ENCODE measurements at places on chromosomes 7 and 10.

DNA sequence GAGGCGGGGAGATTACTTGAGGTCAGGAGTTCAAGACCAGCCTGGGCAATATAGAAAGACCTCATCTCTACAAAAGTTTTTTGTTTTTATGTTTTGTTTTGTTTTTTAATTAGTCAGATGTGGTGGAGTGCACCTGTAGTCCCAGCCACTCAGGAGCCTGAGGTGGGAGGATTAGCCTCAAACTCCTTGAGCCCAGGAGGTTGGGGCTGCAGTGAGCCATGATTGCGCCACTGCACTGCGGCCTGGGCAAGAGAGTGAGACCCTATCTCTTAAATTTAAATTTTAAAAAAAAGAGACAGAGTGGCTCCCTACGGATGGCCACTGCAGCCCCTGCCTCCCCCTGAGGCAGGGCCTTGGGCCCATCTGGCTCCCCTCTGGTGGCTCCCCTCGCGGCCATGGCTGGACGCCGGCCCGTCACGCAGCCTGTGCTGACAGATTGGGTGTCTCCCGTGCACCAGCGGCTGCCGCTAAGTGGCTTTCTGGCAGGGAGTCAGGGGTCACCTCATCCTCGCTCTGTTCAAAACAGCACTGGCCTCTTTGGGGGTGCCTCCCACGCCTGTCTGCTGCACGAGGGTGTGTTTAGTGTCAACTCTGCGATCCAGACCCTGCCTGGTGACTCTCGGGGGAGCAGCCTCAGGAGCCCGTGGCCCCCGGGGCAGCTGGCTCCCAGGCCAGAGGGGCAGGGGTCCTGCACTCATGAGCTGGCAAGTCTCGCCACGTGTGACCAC, 44.4 kb upstream of the ELN start:
- DNase-seq: no peak

GRCh38 chr10:110818311-110819256, 53.1 kb upstream of the PDCD4 start:
- DNase-seq: no peak

- peak; percentile 49 for DNase-seq
These were observed 130.8 kb downstream of the SORBS1 start for GRCh38 chr10:95430231-95430951.

DNA sequence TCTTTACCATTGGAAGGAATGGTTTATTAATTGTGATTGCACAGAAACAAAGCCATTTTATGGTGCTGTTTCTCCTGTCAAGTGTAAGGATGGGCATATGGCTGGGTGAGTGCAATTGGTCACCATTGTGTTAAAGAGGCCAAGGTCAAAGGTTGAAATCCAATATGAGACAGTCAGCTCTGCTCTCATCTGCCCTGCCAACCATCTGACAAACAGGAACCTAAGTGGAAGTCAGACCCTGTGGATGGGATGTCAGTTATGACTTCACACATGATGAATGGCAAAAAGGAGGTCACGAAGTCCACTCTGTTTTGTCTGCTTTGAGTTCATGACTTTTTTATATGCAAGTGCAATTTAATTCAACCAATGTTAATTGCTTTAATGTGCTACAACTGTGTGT, 172.7 kb upstream of the TMEM229A start:
- DNase-seq: no peak

- peak; percentile 28 for DNase-seq
These were observed 67.9 kb downstream of the CACNA2D1 start for GRCh38 chr7:82375713-82376112.

- DNase-seq: no peak
These were observed 133.5 kb downstream of the TSPAN12 start for GRCh38 chr7:120724448-120724847.

DNA sequence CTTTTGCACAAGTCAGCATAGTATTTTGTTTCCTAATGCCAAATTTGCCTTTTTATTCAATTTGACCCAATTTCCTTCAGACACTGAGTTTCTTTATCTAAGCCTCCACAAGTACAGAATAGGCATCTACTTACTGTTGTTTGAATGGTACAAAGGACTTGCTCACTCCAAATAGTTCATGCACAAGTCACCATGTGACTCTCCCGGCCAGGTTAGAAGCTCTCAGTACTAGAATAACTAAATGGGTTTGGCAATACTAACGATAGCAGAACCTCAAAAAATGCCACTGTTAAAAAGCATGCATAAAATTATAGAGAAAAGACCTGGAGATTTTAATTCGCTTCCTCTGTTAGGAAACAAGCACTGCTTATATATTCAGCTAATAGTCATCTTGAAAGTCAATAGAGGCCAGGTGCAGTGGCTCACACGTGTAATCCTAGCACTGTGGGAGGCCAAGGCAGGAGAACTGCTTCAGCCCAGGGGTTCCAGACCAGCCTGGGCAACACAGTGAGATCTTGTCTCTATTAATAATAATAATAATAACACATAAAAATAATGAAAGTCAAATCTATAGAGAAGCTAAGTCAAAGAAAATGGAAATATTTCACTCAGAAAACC, 335.8 kb upstream of the MBL2 start:
- no peak for DNase-seq

GRCh38 chr7:65839846-65840245, 33.0 kb upstream of the VKORC1L1 start:
- no peak for DNase-seq

- DNase-seq: no peak
These were observed 36.7 kb downstream of the GBX1 start for GRCh38 chr7:151130741-151131157.

- DNase-seq: no peak
These were observed 442.0 kb upstream of the ANKRD30A start for GRCh38 chr10:36683421-36683820.

GRCh38 chr10:25641595-25641994, 292.4 kb upstream of the MYO3A start:
- no peak for DNase-seq

- no peak for DNase-seq
These were observed 2.5 kb downstream of the TCF7L2 start for GRCh38 chr10:112952282-112953173.

GRCh38 chr10:60388116-60388625, 1.5 kb downstream of the ANK3 start:
- no peak for DNase-seq

GRCh38 chr10:6145166-6145987, 56.5 kb downstream of the RBM17 start:
- DNase-seq: no peak

- no peak for DNase-seq
These were observed 125.9 kb downstream of the TRRAP start for GRCh38 chr7:99004216-99004615.

GRCh38 chr10:75858339-75858738, 426.9 kb downstream of the LRMDA start:
- DNase-seq: no peak

- DNase-seq: peak; percentile 80
These were observed 261.4 kb downstream of the MTERF1 start for GRCh38 chr7:91618776-91619765.

GRCh38 chr10:19791032-19791431, 25.2 kb upstream of the PLXDC2 start:
- no peak for DNase-seq

- DNase-seq: no peak
These were observed 376.1 kb upstream of the MTPN start for GRCh38 chr7:136353287-136353686.

- no peak for DNase-seq
These were observed 201.7 kb downstream of the RAMP3 start for GRCh38 chr7:45359250-45359649.

DNA sequence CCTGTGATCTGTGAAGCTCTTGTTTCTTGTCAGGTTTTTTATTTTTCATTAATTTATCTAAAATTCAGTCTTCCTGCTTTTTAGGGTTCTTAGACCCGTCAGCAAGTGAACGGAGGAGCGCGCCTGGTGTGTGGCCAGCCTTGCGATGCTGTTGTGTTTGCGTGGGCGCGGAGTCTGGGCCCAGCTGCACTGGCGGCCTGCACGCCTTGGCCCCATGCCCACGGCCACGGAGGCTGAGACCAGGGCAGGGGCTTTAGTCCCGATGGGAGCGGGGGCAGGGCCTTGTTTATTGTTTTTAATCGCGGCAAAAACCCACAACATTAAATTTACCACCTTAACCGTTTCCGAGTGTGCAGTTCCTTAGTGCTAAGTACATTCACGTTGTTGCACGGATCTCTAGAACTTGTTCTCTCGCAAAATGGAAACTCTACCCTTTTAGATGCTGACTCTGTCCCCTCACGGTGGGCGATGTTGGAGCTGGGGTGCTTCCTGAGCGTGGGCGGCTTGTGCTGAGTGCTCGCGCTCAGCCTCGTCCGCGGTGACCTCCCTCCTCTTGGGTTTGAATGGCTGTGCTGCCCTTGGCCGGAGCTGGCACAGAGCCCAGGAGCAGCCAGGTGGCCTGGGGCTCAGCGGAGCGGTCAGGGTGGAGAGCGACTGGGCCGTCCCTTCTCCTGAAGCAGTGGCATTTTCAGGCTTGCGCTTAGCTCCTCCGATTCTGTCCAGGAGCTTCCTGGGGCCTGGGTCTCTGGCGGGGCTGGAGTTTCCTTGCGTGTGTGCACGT, 69.1 kb downstream of the INPP5A start:
- no peak for DNase-seq

- DNase-seq: no peak
These were observed 7.5 kb downstream of the ASB4 start for GRCh38 chr7:95493247-95493646.

- no peak for DNase-seq
These were observed 97.2 kb downstream of the PRKCQ start for GRCh38 chr10:6482737-6483357.

DNA sequence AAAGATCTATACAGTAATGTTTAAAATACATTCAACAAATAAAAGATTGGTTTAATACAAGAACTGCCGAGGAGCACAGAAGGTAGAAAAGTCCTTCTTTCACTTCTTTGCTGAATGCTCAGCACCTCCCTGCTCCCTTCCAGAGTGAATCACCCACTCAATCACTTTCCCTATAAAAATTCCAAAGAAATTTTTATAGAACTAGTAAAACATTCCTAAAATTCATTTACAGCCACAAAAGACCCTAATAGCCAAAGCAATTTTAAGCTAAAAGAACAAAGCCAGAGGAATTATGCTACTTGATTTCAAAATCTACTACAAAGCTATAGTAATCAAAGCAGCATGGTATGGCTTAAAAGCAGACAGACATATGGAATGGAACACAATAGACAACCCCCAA, 320.9 kb downstream of the PCLO start:
- peak; percentile 8 for DNase-seq

- no peak for DNase-seq
These were observed 72.6 kb upstream of the SEPHS1 start for GRCh38 chr10:13420532-13421307.

GRCh38 chr7:131090188-131090587, 237.5 kb upstream of the MKLN1 start:
- DNase-seq: no peak

DNA sequence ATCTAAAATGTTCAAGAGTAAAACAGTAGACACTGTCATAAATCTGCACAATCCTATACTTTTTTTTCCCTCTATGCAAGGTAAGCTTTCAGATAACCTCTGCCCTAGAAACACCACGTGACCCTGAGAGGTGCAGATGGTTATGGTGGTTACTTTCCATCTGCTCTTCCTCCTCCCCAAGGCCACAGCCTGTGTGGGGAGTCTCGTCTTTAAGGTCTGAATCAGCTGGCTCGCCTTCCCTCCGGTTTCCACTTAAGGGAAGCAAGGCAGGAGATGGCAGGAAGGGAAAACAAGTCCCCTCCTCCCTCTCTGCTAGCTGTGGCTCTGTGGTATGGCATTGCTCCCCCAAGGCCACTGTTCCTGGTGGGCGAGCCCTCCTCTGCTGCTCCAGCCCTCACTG, 181.8 kb downstream of the GLI3 start:
- no peak for DNase-seq

- no peak for DNase-seq
These were observed 158.3 kb upstream of the HDAC9 start for GRCh38 chr7:18337048-18337809.

DNA sequence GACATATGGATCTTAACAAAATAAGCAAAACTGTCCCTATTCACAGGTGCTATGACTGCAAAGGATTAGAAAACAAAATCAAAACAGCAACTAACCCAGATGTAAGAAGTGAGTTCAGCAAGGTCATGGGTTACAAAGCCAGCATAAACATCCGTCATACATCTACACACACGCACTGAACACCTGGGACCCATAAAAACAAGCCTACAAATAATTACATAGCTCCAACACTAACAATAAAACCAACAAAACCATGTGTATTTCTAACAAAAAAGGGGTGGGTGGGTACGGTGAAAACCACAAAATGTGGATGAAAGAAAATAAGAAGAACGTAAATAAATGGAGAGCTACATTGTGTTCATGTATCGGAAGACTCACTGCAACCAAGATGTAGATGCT, 256.8 kb downstream of the ELFN1 start:
- no peak for DNase-seq

- DNase-seq: no peak
These were observed 14.9 kb upstream of the PON3 start for GRCh38 chr7:95411036-95411435.

GRCh38 chr10:127200646-127201045, 4.3 kb upstream of the INSYN2A start:
- DNase-seq: no peak

- DNase-seq: peak; percentile 22
These were observed 137.7 kb downstream of the DKK1 start for GRCh38 chr10:52451817-52452216.

DNA sequence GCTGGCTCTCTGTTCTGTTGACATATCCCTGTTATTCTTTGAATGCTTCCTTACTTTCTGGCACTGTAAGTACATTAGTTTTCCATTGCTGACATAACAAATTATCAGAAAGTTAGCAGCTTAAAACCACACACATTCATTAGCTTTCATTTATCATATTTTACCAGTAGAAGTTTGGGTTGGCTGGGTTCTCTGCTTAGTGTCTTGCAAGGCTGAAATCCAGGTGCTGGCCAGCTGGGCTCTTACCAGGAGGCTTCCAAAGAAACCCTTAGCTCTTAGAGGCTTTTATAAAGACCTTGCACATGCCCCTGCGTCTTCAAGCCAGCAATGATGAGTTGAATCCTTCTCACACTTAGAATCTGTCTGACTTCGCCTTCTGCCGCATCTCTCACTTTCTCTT, 160.6 kb downstream of the MLLT10 start:
- no peak for DNase-seq

GRCh38 chr10:59852670-59853069, 53.7 kb downstream of the CCDC6 start:
- DNase-seq: no peak

GRCh38 chr10:79112881-79113431, 44.2 kb downstream of the ZMIZ1 start:
- DNase-seq: no peak

- DNase-seq: no peak
These were observed 144.5 kb downstream of the ADCY1 start for GRCh38 chr7:45718464-45719330.

- no peak for DNase-seq
These were observed 174.7 kb upstream of the GRB10 start for GRCh38 chr7:50957431-50957830.

- no peak for DNase-seq
These were observed 30.0 kb upstream of the RNF32 start for GRCh38 chr7:156610601-156611000.

GRCh38 chr10:49280001-49280408, 19.0 kb upstream of the C10orf71 start:
- DNase-seq: no peak

DNA sequence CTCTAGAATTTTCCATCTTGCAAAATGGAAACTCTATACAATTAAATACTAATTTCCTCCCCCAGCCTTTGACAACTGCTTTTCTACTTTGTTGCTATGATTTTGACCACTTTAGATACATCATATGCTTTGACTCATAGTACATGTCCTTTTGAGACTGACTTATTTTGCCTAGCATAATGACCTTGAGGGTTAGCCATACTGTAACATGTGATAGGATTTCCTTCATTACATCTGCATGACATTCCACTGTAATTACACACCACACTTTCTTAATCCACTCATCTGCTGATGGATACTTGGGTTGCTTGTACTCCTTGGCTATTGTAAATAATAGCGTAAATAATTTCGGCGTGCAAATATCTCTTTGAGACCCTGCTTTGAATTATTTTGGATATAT, 127.7 kb downstream of the JAZF1 start:
- no peak for DNase-seq
